Hematopoietic multipotent progenitor cell (in vitro differentiated cells): ENCODE measurements at places on chromosomes 4 and X. TPM values are rescaled to one million over a fixed set of nuclear protein-coding genes. Genes with fewer than 3 reads are reported as not detected.

GRCh38 chrX:125205133-125205917 is 114.3 kb upstream of the TEX13C start:
- no peak for DNase-seq

GRCh38 chr4:92885632-92886031 is 581.9 kb downstream of the GRID2 start:
- DNase-seq = no peak

GRCh38 chr4:8165374-8165896 is 6.8 kb upstream of the ABLIM2 start:
- DNase-seq = no peak

DNA sequence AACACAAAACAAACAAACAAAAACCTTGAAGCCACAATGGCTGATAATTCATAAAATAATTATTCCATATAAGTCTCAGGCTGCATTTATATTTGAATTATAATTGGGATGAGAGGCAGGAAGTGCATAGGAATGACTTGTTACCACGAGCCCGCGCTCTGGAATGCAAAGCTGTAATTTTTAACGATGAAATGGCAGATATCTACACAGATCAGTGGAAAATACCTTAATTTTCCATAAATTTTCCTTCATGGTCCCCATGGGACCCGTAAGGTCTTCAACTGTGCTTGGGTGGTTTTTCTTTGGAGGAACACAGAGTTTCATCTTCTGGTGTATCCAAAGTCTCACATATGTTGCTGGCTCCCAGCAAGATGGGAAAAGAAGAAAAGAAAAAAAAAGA is 226.8 kb downstream of the SHOX start:
- no peak for DNase-seq

SLC6A14 gene
- not detected for total RNA-seq

DNA sequence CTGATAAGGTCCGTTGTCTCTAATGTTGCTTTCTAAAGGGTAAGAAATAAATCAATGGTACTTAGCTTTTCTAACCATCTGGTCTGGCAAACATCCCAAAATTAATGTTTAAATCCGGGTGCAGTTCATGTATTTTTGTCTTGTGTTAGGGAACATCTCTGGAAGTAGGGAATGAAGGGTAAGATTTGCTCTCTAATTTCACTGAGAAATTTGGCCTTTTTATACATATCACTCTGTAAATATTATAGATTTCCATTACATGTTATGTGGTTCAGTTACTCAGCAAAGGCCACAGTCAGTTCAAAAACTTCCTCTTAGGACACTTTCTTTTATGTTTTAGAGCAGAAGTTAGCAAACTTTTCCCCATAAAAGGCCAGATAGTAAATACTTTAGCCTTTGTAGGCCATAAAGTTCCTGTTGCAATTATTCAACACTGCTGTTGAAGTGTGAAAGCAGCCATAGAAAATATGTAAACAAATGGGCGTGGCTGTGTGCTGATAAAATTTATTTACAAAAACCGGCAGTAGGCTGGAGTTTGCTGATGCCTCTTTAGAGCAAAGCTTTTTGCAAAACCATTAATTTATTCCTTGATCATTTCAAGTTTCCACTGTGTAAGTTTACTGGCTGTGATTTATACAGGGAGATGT is 218.1 kb downstream of the ANTXR2 start:
- no peak for DNase-seq

- DNase-seq = no peak
Measured at GRCh38 chr4:17170131-17170530, 271.7 kb upstream of the LDB2 start.

CT45A1 gene
- total RNA-seq = not detected
